ENCODE measurements at places on chromosomes 13 and 19.
A peak's percentile ranks its signal among the peaks of the same experiment; 100 is the strongest.

GRCh38 chr13:30376426-30377311, 45.6 kb upstream of the UBE2L5 start:
- DNase-seq, result no peak

GRCh38 chr19:35228177-35228930, at the start of gene FAM187B:
Gene FAM187B, minus strand, starts transcription at chr19:35228739. Its CDS starts 59 bp downstream, at chr19:35228680.
- DNase-seq, result peak; percentile 75

DNA sequence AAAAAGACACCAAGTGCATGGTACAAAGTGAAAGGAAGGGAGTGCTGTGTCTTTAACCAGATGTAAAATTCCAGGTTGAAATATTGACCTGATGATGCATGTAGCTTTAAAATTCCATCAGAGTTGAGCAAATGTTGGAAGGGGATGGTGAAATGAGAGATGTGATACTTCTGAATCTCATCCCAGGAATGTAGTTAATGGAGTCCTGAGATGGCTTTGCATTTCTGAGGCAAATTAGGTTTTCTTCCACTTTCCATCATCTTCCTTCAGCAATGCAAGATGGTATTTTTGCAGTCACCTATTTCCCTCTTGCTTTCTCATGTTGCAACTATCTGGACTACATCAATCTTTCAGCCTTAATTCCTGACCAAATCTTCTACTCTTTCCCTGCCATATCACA, 194.1 kb upstream of the MIR17HG start:
- no peak for DNase-seq

GRCh38 chr13:82356667-82357410, 1525.4 kb downstream of the SLITRK1 start:
- DNase-seq, result peak; percentile 39

- no peak for DNase-seq
Observed at GRCh38 chr13:30752201-30752797, 17.0 kb downstream of the ALOX5AP start.

GRCh38 chr13:33452873-33453517, 167.4 kb upstream of the STARD13 start:
- peak; percentile 57 for DNase-seq

DNA sequence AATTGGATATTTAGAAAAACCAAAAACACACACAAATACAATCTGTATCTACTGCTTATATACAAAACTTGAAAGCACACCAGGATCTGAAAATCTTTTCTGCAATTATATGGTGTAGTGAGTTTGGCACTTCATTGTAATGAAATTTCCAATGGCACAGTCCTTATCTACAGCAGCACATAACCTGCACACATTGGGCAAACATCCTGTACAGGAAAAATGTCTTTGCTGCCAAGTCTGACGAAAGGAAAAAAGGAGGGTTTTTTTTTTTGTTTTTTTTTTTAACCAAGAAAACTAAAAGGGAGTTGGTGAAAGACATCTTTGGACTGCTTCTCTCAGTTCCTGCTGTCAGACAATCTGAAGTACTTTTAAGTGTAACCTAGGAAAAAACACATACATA, 107.8 kb downstream of the FOXO1 start:
- DNase-seq, result no peak

GRCh38 chr19:41691268-41691970, 3.3 kb upstream of the CEACAM7 start:
- no peak for DNase-seq

GRCh38 chr19:7504684-7505083, 11.2 kb upstream of the ZNF358 start:
- DNase-seq, result no peak

DNA sequence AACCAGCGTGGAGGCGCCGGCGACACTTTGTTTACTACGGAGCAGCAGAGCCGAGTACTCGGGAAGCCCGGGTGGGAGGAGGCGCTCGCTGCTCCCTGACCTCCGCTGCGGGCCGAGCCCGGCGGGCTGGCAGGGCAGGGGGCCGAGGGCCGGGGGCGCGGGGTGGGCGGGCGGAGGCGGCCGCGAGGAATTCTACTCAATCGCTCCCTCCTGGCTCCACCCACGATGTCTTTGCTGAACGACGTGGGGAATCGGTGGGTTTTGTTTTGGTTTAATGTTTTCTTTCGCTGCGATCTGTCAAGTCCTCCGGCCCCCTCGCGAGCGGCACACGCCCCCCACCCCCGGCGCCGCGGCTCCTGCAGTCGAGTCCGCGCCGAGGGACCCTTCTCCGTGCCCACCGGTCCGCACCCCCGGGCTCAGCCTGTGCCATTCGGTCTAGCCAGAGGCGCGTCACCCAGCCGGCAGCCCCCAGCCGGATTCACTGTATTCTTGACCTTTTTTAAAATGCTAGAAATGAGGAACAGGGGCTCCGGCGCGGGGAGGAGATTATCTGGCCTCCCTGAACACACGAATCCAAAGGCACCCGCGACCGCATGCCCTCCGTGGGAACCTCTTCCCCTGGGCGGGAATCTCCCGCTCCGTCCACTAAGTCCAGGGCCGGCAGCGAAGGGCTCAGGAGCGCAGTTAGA, 636 bp upstream of the FOXO1 start:
- no peak for DNase-seq

DNA sequence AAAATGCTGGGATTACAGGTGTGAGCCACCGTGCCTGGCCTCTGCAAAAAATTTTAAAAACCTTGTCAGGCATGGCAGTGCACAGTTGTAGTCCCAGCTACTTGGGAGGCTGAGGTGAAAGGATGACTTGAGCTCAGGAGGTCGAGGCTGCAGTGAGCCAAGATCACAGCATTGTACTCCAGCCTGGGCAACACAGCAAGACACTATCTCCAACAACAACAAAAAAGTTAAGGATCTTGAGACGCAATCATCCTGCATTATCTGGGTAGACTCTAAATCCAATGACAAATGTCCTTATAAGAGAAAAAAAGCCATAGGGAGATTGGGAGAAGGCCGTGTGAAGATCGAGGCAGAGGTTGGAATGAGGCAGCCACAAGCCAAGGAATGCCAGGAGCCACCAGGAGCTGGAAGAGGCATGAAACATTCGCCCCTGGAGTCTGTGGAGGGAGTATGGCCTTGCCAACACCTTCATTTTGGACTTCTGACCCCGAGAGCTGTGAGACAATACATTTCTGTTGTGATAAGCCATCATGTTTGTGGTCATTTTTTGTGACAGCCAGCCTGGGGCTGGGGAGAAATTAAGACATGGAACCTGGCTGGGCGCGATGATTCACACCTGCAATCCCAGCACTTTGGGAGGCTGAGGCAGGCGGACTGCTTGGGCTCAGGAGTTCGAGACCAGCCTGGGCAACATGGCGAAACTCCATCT, 5.1 kb upstream of the CA11 start:
- DNase-seq, result no peak

Measured in globus pallidus (tissue), 1 donor.